ENCODE measurements at places on chromosomes 11 and 22.

- no peak for DNase-seq
These were observed 37.8 kb downstream of the RNF141 start for GRCh38 chr11:10503221-10503620.

- DNase-seq, result no peak
These were observed 18.5 kb downstream of the BLID start for GRCh38 chr11:122097419-122098001.

DNA sequence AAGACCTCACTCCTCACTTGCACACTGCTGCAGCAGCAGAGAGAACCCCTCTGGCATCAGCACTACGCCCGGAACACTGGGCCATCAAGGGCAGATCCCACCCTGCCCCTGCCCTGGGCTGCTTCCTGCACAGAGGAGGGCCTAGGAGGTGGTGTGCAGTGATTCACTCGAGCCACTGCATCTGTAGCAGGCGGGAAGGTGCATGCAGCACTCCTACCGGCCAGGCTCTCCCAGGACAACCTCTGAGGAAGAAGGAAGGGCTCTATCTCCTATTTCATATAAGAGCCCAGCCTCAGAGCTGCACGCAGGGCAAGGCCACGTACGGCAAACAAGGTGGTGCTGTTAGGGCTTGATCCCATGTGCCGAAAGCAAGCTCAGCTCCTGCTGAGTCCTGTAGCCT, 14.2 kb downstream of the RANGAP1 start:
- no peak for DNase-seq

DNA sequence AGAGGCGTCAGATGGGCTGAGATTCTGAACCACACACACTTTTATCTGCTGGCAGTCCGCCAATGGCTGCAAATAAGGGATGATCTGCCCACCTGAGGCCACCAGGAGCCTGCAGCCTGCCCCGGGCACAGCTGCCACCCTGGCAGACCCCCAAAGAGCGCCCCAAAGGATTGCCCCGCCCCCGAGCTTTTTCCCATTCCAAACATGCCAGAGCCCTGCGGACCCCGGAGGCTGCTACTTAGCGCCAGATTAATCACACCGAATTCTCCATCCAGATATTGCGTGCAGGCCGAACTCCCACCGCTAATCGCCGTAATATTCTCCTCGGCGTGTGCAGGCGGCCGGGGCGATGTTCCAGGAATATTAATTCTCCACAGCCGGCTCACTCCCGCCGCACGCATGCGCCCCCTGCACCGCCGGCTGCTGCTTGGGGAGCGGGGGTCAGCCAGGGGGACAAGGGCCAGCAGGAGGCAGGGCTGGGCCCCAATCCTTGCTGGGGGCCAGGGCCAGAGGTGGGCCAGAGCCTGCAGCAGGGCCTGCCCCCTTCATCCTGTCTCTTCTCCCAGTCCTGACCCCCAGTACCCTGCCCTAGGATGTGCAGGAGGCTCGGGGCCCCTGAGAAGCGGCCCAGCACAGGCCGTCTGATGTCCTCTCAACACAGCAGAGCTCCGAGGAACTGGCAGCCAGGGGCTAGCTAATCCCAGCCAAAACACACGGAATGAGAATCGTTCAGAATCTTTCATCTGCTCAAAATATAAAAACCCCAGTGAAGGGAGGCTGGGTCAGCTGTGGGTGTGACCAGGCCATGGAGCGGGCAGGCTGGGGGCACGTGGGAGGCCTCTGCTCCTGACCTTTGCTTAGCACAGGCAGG, 19.5 kb upstream of the TCF20 start:
- no peak for DNase-seq

GRCh38 chr11:68661697-68662603, 22.4 kb upstream of the GAL start:
- no peak for DNase-seq

DNA sequence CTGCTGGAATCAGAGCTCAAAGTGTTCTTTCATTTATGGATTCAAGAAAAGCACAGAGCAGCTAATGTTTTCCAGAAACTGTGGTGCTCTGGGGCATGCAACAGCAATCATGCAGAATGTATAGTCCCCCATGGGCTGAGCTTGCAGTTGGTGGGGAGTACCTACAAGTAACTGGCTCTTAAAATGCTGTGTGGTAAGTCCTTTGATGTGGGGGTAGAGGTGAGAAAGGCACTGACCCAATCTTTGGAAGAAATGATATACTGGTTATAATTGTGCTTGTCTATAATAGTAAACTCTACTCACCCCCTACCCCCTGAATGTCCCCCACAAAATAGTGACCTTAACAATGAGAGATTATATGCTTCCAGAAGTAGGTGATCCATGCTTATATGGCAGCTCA, 29.1 kb upstream of the CD44 start:
- no peak for DNase-seq

GRCh38 chr11:77724636-77725035, 87.0 kb upstream of the CLNS1A start:
- no peak for DNase-seq

GRCh38 chr11:126134461-126135155, 71.9 kb upstream of the CDON start:
- DNase-seq, result no peak

DNA sequence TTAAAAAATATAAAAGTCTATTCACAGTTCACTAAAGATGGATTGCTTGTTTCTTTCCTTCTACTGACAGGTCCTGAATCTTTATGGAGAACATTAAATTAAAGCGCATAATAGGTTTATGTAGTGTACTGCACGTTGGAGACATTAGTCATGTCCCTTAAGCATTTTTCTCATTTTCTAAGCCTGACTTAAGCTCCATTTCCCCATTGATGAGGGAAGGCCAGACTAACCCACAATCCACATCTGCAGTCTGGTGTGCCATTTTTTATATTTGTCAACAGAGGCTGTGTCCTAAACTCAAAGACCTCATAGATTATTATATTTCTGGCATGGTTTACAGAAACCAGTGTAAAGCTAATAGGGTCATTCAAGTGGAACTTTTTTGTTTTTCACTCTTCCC, 39.9 kb downstream of the CADM1 start:
- no peak for DNase-seq

DNA sequence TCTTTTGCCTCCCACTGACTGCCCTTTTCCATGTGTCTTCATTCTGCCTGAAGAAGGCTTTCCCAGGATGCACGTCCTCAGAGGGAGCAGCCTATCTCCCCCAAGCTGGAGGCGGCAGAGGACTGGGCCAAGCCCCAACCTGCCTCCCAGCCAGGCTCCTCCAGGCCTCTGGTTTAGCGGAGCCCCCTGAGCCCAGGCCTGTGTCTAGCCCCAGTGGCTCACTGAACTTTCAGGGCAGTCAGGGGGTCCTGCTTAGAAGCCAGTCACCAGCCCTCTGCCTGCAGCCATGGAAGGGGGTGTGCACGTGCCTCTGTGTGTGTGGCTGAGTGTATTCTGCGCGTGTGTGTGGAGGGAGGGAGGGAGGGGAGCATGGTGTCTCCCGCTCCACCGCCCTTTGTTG, 10.4 kb upstream of the GRK2 start:
- DNase-seq, result no peak

GRCh38 chr11:9169595-9170295, 78.3 kb upstream of the SCUBE2 start:
- DNase-seq, result no peak

DNA sequence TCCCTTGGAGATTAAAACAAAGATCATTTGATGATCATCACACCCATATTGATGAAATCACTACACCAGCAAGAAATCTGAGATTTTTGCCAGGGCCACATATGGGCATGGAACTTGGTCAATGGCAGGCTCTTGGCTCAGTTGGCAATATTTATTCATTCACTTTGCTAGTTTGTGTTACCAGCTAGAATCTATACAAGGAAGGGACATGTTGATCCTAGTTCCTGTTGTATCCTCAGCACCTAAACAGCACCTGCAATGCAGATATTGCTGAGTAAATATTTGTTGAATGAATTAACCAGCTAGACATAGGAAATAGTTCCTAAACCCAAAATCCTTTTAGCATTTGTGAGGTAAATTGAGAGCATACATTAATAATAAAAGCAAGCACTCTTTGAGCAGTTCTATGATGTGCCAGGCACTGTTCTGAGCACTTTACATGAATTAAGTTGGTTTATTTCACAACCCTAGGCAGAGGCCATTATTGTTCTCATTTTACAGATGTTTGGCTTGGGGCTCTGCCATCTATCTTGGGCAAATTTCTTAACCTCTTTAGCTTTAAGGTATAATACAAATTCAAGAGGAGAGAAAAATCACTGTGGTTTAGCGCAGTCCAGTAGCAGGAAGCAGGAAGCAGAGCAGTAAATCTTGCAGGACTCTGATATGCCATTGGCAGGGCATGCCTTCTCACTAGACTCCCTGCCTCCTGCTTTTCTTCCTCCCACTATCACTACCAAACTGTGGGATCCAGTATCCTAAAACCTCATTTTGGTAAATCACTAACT, 1.6 kb downstream of the TRIM68 start:
- DNase-seq, result no peak

DNA sequence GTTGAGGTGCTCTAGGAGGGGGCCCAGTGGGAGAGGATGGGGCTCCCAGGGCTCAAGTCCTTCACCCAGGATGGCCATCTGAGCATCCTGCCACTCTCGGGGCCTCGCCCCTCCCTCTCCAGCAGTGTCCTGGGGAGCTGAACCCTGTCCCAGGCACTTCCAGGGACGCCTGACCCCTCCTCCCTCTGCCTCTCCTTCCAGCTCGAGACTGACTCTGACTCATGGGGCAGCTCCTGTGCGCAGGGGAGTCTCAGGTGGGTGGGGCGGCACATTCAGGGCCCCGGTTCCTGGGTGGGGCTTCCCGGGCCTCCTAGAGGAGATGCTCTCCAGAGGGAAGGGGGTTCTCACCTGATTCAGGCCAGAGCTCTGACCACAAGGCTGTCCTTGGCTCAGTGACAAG, 77.1 kb upstream of the IGLL5 start:
- DNase-seq, result no peak

DNA sequence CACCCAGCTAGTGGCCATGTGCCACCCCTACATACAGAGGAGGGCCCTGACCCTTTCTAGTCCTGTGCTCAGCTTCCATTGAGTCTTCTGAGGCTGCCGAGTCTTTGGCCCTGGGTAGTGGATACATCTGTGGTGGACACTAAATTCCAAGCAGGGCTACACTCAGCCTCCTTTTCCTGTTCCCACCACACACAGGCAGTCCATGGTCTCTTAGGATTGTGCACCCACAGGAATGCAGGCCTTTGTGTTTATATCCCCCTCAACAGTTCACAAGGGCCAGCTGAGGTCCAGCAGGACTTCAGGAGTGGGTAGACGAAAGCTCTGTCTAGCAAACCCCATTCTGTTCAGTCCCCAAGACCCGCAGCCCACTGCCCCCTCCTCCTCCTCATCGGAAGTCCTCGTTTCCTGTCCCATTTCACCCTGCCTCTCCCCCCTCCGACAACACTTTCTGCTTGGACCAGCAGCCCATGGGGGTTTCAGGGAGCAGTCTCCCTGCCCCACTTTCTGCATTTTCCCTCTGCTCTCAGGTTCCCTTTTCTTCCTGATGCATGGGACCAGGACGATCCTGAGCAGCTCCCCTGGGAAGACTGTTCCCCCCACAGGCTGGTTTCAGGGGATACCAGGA, 91.8 kb downstream of the SWAP70 start:
- no peak for DNase-seq

- DNase-seq, result no peak
These were observed 2.5 kb upstream of the SORL1 start for GRCh38 chr11:121449626-121450025.

DNA sequence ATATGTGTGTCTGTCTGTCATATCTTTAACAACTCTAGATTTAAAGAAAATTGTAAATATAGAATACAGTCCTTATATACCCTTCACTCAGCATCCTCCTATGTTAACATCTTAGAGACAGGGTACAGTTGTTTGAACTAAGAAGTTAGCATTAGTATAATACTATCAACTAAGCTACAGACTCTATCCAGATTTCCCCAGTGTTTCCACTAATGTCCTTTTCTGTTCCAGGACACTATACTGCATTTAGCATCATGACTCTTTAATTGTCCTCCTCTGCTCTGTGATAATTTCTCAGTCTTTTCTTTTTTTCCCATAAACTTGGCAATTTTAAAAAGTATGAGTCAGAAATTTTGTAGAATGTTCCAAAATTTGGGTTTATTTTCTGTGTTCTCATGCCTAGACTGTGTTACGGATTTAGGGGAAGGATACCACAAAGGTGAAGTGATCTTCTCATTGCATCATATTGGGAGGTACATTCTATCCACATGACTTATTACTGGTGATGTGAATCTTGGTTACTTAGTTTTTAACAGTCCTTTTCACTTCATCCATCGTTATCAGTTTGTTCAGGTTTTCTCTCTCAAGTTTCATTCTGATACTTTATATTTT, 168.4 kb downstream of the SBF2 start:
- DNase-seq, result no peak

GRCh38 chr22:17893900-17894535, 119.7 kb upstream of the BID start:
- DNase-seq, result no peak

GRCh38 chr22:34045311-34045710, 125.0 kb upstream of the LARGE1 start:
- no peak for DNase-seq

- DNase-seq, result no peak
These were observed 39.6 kb downstream of the UBASH3B start for GRCh38 chr11:122695076-122695615.

GRCh38 chr22:50657925-50658324, 14.7 kb upstream of the SHANK3 start:
- DNase-seq, result no peak

DNA sequence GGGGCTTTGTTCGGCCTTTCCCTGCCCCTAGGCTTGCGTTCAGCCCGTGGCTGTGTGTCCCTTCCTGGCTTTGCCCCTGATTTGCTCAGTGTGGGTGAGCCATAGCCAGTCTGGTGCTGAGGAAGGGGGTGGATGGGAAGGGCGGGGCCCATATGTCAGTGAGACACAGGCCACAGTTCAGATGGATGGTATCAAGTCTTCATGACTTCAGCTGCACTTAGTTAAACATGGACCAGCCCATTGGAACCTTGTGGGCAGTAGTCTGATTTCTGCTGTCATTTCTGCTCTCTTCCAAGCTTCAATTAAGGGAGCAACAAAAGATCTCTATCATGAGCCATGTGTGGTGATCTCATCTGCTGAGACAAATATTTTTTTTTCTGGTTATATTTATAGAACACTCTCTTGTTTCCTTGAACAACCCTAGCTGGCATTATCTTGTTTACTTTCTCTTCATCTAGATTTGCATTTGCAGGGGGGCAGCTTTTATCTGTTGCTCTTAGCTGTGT, 21.6 kb upstream of the PEX26 start:
- DNase-seq, result no peak

DNA sequence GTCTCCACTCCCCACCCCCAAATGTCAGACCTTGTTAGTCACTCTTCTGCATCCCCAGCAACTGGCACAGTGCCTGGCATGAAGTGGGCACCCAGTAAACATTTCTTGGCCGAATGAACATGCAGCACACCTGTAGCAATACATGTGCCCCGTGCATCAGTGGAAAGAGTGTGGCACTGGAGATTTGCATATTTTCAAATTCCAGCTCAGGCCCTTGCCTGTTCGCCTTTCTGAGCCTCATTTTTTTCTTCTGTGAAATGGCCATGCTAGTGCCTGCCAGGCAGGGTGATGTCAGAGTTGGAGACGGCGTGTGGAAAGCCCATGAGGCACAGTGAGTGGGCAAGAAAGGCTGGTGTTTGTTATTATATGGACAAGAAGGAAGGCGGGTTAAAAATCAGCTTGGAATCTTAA, 38.7 kb downstream of the CD82 start:
- DNase-seq, result no peak

GRCh38 chr11:75557666-75558494, 4.2 kb upstream of the SERPINH1 start:
- DNase-seq, result no peak

GRCh38 chr11:26227883-26228502, 103.9 kb upstream of the ANO3 start:
- DNase-seq, result no peak

Data from naive thymus-derived CD8-positive, alpha-beta T cell (primary cell).